NCI-H187 (cell line): ENCODE measurements at places on chromosomes 7 and 10.

- no peak for DNase-seq
Observed at GRCh38 chr7:126040114-126041045, 1110.8 kb upstream of the POT1 start.

DNA sequence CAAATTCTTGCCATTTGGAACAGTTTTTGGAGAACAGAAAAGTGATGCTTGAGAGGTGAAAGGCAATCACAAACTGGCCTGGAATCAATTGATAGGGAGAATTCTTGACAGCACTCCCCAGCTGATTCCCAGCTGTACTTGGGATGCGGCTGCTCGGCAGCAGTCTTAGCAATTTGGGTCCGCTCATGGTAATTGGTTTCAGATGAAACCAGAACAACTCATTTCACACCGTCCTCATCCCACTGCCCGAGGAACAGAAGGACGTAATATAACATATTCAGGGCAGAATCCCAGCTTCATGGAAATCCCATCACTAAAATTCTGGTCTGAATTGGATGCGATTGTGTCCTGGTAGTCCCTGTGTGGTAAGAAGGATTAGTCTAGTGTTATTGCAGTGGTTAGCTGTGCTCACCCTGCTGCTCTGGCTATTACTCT, 223.3 kb upstream of the FERD3L start:
- DNase-seq, result no peak

DNA sequence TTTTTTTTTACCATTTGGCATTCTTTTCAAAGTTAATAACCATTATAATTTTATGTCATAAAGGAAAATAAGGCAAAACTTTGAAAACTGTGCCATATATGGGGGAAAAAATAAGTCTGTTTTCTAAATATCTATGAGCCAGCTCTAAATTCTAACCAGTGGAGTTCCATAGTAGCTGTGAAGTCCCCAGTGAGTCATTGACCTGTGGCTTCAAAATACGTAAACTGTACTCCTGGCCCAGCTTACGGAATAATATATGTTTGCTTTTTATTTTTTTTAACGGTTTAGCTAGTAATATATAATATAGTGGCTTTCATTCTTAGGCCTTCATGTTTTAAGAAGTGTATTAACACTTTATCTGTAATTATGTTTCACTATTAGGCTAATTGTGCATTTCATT, 20.5 kb downstream of the ZRANB1 start:
- DNase-seq, result no peak

GRCh38 chr10:101797403-101798059, 14.3 kb upstream of the NPM3 start:
- DNase-seq, result no peak

GRCh38 chr7:40003597-40003996, 53.5 kb downstream of the CDK13 start:
- no peak for DNase-seq

DNA sequence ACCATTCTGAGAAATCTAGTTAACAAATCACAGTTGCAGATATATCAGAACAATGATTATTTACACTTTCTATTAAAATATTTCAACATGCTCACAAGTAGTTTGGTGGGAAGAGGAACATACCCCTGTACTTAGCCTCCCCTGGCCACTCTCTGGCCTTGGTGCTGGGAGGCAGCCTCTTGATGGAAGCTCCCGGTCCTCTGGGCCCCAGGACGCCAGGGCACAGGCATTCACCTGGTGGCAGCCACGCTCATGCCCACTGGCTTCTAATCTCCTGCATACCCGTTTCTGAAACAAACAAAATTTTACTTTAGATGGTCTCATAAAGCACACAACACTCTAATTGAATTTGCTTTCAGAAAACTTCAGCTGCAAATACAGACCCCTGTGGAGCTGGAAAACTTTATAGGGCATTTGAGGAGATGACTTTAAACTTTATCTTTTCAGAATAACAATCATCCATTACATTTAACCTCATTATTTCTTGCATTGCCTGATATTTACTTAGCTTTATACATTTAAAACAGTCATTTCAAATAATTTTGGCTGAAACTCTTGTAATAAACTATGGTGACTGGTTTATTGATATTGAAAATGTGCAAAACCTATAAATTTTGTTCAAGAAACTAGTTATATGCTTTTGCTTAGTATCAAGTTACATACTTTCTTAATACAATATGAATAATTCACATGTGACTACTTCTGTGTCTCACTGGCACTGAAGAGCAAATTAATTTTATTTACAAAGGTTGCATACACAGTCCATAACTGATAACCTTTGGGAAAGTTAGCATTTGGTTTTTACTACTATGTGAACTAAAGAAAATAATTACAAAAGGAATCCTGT, 30.8 kb downstream of the C10orf143 start:
- DNase-seq, result no peak

DNA sequence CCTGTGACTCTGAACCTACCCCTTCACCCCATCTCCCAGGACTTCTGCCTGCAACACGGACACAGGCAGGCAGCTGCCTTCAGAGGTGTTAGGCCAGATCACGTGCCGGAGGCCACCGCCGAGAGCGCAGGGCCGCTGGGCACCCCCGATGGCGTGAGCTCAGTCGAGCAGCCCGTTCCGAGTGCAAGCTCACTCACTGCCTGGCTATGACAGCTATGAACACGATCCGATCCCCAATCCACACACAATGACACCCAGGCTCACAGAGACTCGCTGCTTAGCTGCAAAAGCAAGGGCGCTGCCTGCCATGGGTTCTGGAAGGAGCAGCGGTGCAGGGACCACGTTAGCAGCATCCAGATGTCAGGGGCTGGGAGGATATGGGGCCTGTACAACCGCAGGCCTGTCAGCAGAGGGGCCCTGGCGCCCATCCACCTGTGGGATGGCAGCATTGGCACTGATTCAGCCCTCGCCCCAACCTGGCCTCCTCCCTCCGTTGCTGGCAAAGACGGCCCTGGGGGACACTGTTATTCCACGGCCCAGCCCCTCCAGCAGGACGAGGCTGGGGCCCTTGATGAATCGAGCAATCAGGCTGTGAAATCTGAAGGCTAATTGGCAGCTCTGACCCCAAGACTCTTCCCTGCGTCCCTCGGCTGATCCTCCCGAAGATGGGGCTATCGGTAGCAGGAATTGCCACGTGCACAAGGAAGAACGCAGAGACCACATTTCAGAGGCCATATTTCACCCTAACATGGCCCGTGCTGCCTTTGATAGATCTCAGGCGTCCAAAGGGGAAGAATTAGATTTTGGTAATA, 230.1 kb downstream of the ELFN1 start:
- DNase-seq, result no peak

GRCh38 chr10:12194752-12195271, 879 bp downstream of the NUDT5 start:
- no peak for DNase-seq

DNA sequence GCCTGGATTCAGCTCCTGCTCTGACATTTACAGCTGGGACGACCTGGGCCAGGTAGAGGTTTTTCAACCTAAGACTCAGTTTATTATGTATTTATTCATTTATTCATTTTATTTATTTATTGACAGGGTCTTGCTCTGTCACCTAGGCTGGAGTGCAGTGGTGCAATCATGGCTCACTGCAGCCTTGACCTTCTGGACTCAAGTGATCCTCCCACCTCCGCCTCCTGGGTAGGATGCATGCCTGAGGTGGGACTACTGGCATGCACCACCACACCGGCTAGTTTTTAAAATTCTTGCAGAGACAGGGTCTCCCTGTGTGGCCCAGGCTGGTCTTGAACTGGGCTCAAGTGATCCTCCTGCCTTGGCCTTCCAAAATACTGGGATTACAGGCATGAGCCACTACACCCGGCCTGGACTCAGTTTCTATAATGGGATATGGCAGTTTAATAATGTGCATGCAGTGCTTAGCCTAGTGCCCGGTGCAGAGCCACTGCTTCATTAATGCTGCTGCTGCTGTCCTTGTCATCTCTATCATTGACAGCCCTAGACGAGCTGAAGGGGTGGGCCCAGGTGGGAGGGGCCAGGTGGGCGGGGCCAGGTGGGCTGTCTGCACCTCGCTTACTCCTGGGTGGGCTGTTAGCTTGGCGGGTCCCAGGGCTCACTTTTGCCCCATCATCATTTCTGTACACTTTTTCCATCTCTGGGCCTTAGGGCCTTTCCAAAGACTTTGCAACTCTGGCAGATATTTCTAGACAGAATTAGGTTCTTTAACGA, 92.6 kb downstream of the LHPP start:
- no peak for DNase-seq

GRCh38 chr7:10604128-10604527, 369.5 kb upstream of the PHF14 start:
- DNase-seq, result no peak

DNA sequence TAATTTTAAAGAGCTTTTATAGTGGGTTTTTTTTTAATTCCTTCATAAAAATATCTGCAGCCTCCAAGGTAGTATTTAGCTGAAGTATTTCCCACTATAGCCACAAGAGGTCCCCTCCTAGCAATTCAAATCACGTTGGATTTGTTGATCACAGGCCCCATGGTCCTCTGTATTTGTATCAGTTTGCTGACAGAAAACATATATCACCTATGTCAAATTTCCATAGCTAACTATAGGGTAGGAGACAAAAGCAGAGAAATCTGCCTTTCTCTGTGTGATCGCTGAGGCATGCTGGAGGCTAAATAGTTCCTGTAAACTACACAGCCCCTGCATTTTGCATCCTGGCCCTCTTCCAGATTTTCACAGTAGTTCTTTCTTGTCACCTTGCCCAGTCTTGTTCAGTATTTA, 1.7 kb upstream of the CTNNA3 start:
- DNase-seq, result no peak

GRCh38 chr7:40192036-40192435, 57.2 kb downstream of the SUGCT start:
- DNase-seq, result no peak

- DNase-seq, result no peak
Observed at GRCh38 chr10:3248526-3249306, 76.1 kb upstream of the PITRM1 start.

DNA sequence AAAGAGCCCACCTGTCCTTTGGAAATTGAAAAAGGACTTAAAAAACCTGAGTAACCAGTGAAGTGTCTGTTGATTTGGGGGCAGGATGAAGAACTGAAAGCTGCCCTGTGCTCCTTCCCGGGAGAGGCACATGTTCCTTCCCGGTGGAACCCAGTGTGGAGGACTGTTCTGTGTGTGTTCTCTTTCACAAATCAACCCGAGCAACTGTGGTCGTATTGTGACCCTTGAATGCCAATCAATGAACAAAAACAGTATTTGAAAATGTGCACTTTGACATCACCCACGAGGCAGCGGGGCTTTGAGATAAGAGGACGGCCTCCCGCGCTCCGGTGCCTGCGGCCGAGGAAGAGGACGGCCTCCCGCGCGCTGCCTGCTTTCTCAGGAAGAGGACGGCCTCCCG, 139.0 kb downstream of the VIPR2 start:
- no peak for DNase-seq

DNA sequence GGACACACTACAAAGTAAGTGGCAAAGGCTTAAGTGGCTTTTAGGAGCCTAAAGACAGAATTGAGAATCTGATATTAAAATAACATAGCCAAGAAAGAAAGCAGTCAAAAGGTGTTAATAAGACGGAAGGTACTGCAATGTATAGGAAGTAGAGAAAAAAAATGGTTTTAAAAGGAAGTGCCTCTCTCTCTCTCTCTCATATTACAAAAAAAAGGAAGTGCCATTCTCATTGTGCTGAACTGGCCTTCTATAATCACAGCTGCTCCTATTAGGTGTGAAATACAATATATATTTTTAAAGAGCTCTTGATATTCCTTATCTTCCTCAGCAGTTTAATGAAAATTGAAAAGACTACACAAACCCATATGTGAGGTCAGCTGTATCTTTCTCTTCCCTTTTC, 199.4 kb upstream of the NPVF start:
- DNase-seq, result no peak

DNA sequence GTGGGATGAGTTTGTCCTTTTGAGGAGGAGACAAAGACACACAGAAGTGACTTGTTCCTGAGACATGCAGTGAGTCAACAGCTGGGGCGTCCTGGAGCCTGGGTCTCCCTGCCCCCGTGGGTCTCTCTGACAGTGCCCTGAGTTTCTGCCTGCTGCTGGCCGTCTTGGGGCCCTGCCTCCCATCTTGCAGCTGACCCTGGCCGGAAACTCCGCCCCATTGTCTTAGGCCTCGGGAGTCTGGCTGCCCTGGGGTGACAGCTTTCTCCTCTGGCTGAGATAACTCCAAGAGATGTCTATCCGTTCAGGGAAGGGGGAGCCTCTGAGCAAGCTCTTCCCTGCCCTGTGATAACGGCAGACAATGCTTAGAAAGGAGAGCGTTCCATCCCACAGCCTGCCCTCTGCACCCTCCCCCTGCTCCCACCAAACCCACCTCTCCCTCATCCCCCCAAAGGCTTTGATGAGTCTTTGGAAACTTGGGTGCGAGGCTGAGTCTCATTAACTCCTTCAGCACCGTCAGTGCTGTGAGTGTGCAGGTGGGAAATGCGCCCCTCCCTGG, 69.5 kb upstream of the PODXL start:
- no peak for DNase-seq
